OCI-M1 (cell line): ENCODE measurements at places on chromosomes 1 and 21.

DNA sequence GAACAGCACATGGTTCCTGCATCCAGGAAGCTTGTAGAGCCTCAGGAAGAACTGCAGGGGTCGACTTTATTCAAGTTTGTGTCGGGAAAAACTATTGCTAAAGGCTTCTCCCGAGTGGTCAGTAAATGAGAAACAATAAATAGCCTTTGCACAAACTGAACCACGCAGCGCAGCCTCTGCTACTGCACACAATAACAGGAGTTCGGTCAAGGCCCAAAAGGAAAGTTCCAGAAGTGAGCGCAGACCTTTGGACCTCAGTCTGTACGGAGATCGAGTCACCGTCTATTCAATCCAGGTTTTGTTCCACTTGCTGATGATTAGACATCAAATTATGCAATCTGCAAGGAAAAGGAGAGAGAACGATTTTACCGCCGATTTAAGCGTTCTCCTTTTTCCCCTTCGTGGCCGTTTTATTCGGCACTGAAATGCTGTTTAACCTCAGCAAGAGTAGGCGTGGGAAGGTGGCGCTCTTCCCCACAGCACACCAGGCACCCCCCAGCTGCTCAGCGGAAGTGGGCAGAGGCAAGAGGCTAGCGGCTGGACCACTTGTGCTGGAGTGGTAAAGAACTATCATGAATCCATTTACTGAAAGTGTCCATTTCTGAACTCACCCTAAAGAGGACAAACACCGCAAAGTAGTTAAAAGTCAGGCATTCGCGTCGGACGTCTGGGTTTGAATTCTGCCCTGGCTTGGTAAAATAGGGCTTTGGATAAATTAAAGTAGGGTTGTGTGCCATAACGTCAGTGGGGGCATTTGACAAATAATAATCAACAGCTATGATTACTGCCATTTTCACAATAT, 6.1 kb upstream of the LHX8 start:
- no peak for DNase-seq

DNA sequence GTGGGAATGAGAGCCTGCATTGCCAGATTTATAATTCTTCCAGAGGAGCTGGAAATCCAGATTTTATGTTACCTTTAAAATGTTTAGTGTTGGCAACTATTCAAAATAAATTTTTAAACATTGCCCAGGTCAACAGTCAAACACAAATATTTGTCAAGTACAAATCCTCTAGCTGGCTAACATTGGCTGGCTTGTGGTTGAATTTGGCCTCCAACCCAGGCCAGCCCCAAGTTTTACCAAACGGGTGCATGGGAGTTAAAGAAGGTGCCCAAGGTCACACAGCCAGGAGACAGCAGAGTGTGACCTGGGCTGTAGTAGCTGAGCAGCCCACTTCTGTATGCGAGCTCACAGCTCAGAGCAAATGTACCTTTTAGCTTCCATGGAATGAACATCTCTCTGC, 240.6 kb downstream of the DSCAM start:
- DNase-seq = no peak

DNA sequence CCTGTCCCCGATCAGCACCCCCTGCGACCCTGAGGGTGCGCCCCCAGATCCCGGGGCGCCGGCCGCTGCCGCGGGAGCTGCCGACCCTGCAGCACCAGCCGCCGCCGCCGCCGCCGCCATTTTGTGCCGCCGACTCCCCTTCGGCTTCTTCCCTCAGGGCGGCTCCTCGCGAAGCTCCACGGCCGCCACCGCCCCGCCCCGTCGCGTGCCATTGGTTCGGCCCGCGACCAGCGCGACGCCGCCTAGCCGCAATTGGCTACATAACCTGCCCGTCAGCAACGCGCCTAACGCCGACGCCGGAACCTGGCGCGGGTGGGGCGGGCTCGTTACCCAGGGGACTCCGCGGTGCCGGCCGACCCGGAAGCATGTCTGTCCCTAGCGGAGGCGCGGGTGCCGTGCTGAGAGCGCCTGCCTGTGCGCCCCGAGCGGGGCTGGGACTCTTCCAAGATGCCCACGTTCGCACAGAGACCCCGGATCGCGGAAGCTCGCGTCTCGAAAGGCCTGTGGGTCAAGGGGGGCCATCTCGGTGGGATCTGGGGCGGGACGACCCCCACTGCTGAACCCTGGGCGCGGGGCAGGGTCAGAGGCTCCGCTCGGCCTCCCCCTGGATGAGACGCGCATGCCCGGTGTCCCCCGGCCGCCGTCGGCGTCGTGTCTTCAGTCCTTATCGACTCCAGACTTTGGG, at the start of gene CCNL2:
Gene CCNL2 (minus strand): TSS at position 149 of the 685 bp plus-strand sequence. CDS start 29 bp downstream, at position 120.
- peak; percentile 99 for DNase-seq

- DNase-seq = peak; percentile 14
These were observed 6.2 kb downstream of the LRRC3 start for GRCh38 chr21:44461464-44462001.

GRCh38 chr21:45262616-45263015, 25.1 kb downstream of the POFUT2 start:
- DNase-seq = no peak

DNA sequence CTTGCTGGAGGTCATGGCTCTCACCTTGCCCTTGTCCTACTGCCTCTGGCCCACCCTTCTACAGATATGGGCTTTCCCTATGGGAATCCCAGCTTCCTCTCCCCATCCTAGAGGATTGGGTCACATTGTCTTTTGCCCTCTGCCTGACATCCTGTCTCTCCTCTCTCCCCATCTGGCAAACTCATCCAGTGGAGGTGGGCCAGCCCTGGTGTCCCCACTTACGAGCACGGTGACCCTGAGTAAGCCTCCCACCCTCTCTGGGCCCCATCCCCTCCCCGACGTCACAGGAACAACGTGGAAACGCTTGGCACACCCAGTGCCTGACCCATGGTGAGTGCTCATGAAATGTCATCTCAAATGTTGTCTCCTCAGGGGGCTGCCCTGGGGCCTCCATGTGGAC, 56.1 kb upstream of the ID3 start:
- DNase-seq = no peak

GRCh38 chr1:223425550-223425949, 32.3 kb downstream of the CCDC185 start:
- DNase-seq = no peak

GRCh38 chr21:33586927-33587326, 1.6 kb downstream of the DONSON start:
- no peak for DNase-seq

DNA sequence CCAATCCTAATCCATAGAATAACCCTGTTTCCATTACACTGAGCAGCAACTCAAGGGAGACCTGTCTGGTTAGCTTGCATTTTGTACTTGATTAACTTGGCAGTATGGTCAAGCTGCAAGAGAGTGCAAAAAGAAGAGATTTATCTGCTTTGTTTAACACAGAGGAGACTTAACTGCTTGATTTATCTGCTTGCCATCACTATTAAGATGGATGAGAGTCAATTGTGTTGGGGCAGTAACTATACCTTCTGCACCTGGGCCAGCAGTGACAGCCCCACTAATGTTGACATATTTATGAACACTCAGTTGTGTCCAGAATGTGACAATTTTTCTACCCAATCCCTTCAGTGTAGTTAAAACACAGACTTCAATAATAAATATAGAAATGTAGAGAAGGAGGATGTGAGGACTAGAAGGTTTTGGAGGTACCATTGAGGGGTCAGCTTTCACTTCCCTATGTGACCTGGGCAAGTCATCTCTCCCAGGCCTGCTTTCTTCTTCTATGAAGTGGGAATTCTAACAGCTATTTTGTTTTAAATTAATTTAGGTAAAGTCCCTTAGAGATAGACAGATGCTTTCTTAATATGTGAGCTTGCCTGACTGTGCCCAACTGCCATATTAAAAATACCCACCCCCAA, 159.1 kb upstream of the KCNK2 start:
- no peak for DNase-seq

- no peak for DNase-seq
These were observed 556.7 kb upstream of the TMPRSS15 start for GRCh38 chr21:18960306-18960705.
